ENCODE measurements at places on chromosomes 7 and 10.

- DNase-seq: no peak
Measured at GRCh38 chr7:7569081-7569527, 2.4 kb downstream of the MIOS start.

DNA sequence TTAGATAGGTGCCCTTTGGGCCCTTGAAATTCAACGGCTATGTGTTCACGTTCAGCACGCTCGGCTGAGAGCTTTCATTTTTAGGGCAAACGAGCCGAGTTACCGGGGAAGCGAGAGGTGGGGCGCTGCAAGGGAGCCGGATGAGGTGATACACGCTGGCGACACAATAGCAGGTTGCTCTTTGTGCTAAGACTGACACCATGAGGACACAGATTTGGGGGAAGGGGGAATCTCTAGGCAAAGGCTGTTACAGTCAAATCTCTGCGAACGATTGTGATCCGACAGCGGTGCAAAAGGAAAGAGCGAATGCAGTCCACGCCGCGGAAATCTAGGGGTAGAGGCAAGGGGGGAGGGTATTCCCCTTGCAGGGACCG lies 667 bp downstream of the KLLN start:
- DNase-seq: no peak

DNA sequence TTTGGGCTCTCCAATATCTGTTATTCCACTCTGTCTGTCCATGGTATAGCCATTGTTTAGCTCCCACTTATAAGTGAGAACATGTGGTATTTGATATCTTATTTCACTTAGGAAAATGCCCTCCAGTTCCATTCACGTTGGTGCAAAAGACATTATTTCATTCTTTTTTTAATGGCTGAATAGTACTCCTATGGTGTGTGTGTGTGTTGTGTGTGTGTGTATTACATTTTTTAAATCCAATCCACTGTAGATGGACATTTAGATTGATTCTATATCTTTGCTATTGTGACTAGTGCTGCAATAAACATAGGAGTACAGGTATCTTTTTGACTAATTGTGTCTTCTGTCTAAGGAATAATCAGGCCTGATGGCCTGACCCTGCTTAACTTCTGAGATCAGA lies 7.4 kb upstream of the CPED1 start:
- DNase-seq: no peak

DNA sequence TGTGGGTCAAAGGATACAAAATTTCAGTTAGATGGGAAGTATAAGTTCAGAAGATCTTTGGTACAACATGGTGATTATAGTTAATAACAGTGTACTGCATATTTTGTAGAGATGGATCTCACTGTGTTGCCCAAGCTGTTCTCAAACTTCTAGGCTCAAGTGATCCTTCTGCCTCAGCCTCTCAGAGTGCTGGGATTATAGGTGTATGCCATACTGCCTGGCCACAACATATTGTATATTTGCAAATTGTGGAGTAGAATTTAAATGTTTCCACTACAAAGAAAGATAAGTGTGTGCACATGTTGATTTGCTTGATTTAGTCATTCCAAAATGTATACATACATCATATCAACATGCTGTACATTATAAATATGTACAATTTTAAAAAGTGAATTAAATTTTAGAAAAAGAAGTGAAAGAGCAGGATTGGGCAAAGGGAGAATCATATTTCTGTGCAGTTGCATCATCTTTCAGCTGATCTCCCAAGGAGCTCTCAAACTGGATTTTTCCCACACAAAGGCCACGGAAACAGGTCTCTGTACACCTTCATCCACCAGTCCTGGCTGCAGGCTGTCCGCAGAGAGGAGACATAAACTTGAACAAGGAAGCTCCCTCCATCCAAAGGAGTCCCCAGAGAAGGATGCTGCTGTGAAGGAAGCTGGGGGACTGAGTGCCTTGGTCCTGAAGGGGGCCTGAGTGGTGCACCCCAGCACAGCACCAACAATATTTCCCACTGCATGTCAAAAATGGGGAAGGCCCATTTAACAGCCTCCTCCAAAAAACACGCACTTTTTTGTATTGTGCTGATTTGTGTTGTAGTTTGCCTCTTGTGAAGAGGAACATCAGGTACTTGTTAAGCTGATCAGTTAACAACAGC lies 217.1 kb upstream of the GHITM start:
- DNase-seq: no peak

DNA sequence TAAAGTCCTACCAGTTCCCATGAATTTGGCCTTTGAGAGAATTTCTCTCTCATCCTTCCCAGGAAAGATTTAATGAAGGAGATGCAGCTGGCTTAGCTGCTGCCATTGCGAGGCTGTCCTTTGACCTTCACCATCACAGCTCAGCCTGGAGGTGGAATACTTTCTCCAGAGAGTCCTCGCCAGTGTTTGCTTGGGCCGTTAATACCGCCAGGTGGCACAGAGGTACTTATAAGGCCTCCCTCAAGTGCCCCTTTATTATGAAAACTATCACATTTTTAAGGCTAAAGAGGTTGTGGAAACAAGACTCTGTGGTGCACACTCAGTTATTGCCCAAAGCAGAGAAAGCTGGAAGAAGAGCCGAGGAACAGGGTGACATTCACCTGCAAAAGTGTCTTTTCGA lies 330.6 kb downstream of the CCSER2 start:
- DNase-seq: no peak

DNA sequence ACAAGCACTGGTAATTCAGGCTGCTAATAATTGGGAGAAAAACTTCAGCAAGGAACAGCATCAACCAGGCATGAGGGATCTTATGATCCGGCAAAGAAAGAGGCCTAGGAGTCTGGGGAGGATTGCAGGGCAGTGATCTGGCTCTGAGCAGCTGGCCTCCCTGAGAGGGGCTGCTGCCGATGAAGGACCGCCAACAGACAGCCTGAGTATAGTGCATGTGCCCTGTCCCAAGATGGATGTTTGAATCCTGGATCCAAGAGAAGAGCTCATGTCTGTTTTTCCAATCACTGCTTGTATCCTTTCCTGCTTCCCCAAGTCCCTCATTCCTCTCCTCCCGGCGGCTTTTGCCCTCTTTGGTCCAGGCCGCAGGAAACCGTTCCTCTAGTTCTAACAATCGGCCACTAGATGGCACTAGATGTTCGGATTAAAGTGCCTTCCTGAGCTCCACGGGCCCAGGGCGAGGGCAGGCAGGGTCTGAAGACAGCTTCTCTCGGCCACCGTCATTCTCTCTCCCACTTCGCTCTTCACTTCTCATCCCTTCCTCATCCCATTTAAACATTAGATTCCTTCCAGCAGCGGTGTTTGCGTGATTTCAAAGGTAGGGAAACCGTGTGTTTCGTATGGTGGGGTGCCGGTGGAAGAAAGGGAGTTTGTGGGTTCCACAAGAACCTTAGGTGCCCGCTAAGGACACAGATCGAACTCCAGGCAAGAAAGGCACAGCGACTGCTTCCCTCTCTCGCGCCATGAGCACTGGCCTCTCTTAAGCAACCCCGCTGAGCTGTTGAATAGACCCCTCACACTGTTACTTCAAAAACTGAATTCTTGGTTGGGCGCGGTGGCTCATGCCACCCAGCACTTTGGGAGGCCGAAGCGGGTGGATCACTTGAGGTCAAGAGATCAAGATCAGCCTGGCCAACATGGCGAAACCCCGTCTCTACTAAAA lies 82.4 kb downstream of the ADCYAP1R1 start:
- DNase-seq: peak; percentile 10

GRCh38 chr7:53311205-53311604 lies 275.8 kb downstream of the POM121L12 start:
- no peak for DNase-seq

DNA sequence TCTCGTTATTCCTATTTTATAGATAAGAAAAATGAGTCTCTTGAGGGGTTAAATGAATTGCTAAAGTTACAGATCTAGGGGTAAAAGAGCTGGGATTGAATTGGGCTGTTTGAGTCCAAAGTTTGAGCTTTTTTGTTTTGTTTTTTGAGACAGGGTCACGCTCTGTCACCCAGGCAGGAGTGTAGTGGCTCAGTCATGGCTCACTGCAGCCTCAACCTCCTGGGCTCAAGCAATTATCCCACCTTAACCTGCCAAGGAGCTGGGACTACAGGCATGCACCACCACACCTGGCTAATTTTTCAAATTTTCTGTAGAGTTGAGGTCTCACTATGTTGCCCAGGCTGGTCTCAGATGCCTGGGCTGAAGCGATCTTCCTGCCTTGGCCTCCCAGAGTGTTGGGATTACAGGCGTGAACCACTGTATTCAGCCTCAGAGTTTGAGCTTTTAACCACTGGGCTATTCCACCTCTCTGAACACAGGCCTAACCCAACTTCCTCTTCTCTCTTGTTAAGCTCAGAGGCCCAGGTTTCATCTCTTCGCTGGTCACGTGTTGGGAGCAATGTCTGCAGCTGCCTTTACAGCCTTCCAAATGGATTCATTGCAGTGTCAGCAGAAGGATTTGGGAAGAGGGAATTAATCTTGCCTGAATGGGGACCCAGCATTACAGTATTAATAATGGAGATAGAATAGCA lies 8.0 kb downstream of the SUFU start:
- no peak for DNase-seq

DNA sequence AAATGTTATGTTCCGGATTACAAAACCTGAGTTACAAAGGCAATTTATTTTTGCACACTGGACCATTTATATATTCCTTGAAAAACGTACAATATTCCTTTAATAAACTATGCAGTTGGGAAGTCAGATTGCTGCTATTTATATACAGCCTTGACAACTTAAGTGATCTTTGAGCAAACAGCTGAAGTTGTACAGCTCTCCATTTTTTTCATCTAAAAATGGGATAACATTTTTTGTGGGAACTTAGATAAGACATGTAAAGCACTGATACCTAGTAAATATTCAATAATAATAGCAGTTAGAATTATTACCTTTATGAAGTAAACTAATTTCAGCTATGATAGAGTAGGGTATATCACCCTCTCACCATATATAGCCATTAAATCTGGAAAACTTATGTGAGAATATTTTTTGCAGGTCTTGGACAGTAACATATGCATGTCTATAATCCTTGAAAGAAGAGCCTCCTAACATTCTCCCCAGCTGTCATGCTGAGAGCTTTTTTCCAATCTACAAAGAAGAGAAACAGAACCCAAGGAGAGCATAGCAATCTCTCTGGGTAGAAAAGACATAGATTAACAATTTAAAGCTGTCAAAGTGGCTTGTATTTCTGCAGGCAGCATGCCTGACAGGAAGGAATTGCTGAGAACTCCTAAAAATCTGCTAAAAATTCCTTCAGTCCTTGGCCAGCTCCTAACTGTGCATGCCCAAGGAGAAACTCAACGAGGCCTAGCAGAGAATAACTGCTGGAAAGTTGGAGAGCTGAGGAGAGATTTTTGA lies 326.0 kb downstream of the CRPPA start:
- DNase-seq: no peak

GRCh38 chr7:155458878-155459699 lies 1.2 kb downstream of the EN2 start:
- no peak for DNase-seq

- DNase-seq: no peak
Measured at GRCh38 chr7:157439761-157440160, 103.0 kb downstream of the DNAJB6 start.

DNA sequence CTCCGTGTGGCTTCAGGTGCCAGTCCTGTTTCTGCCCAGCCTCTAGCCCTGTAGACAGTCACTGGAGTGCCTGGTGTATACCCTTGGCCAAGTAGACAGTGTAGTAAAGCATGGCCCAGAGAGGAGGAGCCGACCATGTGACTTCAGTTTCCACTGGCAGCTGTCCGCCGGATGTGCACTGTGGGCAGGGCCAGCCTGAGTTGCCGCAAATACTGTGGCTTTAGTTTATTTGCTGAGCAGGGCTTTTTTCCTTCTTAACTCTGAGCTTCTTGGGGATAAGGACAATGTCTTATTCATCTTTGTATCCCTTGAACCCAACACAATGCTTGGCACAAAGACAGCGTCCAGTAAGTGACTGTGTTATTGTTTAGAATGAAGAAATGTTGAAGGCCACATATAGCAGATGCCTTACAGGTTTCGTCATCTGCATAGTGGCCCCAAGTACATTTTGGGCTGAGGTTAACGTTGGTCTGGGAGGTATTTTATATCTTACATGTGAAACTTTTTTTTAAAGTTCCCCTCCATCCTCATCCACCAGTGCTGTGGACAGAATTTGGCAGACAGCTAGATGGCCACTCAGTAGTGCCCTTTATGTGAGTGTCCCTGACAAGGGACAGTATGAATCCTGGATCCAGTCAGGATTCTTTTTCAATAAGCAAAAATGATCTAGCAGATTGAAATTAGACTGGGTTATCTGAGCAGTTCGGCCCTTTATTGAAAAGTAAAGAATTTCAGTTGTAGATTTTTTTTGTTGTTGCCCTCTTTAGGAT lies 40.6 kb downstream of the CYP17A1 start:
- DNase-seq: peak; percentile 36

DNA sequence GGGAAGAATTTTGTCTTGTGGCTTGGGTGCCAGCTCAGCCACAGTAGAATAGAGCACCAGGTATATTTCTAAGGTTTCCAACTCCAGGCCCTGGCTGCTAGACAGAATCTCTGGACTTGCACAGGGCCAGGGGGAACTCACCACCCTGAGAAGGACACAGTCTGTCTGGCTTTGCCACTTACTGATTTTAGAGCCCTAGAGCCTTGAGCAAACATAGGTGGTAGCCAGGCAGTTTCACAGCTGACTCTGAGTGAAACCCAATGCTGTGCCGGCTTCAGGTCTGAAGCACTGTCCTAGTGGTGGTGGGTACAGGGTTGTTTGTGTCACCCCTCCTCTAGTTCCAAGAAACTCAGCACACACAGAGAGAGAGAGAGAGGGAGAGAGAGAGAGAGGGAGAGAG lies 81.6 kb downstream of the TES start:
- no peak for DNase-seq

- DNase-seq: no peak
Measured at GRCh38 chr10:120367341-120367740, 89.7 kb upstream of the PLPP4 start.

DNA sequence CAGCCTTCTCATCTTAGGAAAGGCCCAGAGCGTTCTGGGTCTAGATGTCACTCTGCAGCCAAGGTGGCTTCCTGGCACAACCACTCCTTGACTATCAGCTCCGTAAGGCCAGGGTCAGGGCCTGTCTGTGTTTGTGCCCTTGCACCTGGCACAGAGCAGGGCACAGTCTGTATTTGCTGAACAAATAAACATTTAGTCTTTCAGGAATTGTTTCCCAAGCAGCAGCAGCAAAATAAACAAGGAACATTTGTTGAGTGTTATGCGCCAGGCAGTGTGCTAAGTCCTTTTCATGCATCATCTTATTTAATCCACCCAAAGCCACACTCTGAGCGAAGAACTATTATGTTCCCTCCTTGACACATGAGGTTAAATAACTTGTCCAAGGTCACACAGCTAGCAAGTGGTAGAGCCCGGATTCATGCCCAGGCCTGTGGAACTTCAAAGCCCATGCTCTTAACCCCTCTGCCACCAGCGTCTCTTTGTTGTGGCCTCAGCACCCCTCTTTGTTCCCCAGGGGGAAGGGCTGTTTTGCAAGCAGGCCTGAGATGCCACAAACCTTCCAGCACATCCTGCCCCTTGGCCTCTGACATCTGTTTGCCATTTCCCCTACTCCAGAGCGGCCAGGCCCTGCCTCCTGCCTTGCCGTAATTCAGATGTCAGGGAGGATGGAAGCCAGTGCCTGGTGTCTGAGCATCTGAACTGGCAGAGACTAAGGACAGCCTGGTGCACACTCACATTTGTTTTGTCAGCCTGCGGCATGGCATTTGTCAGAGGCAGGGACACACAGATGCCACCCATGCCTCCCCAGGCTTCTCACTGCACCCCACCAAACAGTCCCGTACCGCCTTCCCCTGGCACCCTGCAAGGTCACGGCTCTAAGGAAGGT lies 325.8 kb upstream of the ZMIZ1 start:
- DNase-seq: no peak
